ENCODE measurements at places on chromosomes 4 and X.

GRCh38 chr4:134668237-134668636, 466.6 kb upstream of the PABPC4L start:
- no peak for DNase-seq

GRCh38 chr4:24794916-24795665, at the start of gene SOD3:
SOD3 (plus strand) TSS chr4:24795573; CDS start chr4:24799522, 3,949 bp downstream.
- DNase-seq, result no peak

DNA sequence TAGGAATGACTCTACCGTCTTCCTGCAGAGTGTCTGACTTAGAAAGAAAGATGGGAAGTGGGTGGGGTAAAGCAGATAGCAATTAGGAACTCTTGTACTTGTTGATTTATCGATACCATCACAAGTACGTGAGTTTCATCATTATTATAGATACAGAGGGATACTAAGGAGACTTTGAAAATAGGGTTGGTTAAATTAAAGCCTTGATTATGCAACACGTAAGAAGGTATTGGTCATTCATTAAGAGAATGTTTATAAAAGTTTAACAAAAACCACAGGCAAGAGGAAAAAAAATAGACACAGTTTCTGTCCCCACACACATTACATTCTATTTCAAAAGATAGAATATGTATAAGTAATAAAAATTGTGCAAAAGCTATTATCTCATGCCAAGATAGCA, 65.9 kb upstream of the UGT2B7 start:
- no peak for DNase-seq

- DNase-seq, result no peak
Observed at GRCh38 chr4:98222306-98222705, 38.9 kb upstream of the RAP1GDS1 start.

DNA sequence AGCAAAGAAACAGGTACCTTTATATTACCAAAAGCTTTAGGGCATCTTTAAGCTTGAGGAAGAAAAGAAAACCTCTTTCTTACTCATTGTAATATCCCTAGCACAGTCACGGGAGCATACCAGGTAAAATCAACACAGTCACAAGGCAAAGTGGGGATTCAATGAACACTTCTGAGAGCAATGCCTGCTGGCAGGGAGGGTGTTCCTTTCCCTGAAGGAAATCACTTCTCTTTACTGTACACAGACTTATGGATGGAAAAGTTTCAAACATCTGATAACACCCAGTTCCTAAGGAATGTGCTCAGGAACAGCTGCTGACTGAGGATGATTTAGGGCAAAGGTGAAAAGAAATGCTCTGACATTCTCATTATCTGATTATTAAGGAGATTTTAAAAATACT, 94.8 kb downstream of the MAML3 start:
- DNase-seq, result no peak

GRCh38 chr4:153438916-153439756, 27.0 kb upstream of the TMEM131L start:
- DNase-seq, result peak; percentile 28

GRCh38 chr4:26425953-26426352, 64.3 kb downstream of the CCKAR start:
- DNase-seq, result no peak

DNA sequence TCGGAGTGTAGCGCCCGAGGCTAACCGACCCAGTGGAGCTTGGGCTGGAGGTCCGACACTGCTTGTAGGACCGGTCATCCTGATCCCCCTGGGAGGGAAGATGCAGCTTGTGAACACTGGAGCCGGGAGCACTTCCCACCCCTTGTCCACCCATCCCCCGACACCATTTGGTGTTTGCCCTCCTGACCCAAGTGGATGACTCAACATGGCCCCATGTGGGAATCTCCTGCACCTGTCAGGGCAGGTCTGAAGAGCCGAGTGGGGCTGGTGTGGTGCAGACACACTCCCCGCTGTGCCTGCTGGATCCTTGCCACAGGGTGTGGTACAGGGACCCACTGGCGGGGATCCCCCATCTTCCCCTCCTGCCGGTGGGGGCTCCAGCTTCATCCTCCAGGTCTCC, 90.0 kb upstream of the AFAP1 start:
- no peak for DNase-seq

- DNase-seq, result no peak
Observed at GRCh38 chr4:53234669-53235068, 131.2 kb downstream of the SCFD2 start.

DNA sequence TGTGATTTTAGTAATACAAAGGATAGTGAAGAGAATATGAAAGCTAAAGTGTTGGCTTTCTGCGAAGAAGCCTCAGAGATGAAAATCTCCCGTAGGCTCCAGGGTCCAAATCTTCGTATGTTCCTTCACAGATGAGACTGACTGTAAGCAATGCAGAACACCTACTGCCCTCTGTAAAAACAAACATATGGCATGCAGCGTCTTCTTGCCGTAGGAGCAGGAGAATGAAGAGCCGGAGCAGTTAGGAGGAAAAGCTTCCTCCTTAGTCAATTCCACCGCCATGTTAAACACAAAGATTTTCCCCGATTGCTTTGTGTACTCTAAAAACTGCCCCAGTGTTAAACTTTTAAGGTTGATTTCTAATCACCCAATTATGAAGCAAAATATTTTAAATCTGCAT, 22.5 kb downstream of the RWDD4 start:
- DNase-seq, result no peak

GRCh38 chr4:2093265-2093664, 34.1 kb downstream of the NAT8L start:
- DNase-seq, result no peak

DNA sequence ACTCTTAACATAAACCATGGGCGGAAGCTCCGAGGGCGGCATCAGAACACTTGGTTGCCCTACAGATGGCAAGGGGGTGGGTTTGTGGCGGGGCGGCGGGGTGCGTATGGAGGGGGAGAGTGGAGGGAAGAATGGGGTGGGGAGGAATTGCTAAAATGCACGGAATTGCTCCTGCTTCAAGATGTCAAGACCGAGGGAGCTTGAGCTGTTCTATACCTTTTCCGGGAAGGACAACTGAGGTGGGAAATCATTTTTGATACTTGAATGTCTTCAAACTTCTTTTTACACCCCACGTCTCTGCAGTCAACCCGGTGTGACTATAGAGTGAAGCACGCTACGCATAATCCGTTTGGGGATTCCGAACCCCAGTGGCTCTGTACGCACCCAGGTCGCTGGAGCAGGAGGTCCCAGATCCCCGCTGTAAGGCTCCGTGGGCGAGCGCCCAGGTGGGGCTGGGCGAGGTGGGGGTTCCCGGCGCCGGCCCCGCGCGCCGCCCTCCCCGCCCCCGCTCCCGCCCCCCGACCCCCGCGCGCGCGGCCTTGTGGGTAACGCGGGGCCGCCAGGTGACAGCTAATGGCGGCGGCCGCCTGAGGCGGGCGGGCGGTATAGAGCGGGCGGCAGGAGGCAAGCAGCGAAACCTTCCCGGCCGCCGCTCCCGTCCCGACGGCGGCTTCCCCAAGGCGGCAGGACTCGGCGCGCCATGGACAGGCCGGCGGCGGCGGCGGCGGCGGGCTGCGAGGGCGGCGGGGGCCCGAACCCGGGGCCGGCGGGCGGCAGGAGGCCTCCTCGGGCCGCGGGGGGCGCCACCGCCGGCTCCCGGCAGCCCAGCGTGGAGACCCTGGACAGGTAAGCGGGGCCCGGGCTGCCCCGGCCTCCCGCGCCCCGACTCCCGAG, at the start of gene MTMR1:
Gene MTMR1 (plus strand): TSS at position 566 of the 894 bp plus-strand sequence. CDS start 135 bp downstream, at position 701.
- DNase-seq, result peak; percentile 41

- no peak for DNase-seq
Observed at GRCh38 chr4:116878280-116878679, 207.1 kb downstream of the TRAM1L1 start.

DNA sequence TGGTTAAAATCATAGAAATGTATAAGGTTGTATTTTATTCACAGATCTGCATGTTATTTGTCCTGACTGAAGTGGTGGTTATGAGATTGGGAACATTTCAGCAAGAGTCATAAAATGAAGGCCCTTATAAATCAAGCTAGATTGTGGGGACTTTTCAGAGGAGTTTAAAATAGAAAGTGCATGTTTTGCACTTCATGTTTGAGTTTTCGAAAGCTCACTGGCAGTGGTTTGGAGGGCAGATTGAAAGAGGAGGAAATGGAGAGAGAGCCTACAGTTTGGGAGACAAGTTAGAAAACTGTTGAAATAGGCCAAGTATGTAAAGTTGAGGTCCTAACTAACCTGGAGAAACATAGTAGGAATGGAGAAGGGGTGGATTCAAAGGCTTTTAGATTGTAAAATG, 124.9 kb downstream of the KDM6A start:
- DNase-seq, result no peak

GRCh38 chrX:135403374-135403773, 18.4 kb upstream of the SMIM10L2A start:
- no peak for DNase-seq

DNA sequence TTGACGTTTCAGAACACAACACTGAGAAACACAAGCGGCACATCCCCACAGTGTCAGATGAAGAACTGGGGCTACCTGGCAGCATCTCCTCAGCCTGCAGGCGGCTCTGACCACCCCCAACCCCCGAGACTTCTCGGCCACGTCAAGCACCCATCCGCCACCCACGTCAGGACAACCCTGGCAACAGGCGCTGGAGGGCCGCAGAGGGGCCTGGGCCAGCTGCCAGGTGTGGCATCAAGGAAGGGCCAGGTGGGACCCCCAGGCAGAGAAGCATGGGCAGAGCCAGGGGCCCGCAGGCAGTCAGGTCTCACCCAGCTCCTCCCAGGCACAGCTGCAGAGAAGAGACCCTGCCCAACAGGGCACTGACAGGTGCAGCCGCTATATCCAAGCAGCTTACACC, 22.3 kb downstream of the GAK start:
- DNase-seq, result no peak

DNA sequence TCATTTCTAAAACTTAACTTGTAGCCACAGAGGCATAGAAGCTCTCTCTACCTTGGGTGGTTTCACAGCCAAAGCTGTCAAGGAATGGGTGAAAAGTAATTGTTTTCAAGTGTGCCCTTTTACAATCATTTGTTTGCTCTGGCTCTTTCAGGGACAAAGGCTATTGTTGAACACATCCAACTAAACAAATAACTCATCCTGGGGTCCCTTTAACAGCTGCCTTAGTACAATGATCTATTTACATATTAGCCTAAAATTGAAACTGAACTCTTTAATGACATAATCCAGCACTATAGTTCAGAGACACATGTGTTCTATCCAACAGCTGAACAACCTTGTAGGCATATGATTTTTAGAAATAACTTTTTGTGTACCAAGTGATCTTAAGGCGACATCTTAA, 3.7 kb downstream of the HHIP start:
- DNase-seq, result no peak

DNA sequence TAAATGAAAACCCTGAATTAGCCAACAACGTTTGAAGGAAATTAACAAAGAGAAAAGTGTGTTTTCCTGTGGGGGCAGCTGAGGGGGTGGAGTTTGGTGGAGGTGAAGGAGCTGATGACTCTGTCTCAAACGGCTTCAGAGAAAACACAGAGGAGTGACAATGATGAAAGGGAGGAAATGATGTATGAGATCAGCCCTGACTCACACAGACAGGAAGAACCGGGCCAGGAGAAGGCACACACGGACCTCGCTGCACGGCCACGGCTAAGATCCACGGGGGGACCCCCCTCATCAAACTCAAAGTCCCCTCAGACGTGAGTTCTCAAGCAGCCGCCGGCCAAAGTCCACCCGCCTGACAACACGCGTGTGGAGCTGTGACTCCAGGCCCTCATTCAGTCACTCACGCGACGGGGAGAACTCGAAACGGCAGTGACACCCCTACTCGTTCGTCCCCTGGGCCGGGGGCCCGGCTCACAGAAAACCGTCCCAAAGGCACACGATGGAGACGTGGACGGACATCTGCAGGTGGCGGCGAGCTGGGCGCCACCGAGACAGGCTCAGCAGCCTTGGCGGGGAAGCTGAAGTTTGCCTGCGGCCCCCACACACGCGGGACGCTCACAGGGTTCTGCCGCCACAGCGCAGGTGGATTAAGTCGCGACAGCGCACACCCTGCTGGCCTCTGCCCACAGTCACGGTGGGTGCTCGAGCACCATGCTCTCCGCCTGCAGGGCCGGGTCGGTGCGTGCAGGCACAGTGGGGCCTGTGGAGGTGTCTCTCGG, 28.8 kb downstream of the PPP2R3B start:
- DNase-seq, result peak; percentile 40

DNA sequence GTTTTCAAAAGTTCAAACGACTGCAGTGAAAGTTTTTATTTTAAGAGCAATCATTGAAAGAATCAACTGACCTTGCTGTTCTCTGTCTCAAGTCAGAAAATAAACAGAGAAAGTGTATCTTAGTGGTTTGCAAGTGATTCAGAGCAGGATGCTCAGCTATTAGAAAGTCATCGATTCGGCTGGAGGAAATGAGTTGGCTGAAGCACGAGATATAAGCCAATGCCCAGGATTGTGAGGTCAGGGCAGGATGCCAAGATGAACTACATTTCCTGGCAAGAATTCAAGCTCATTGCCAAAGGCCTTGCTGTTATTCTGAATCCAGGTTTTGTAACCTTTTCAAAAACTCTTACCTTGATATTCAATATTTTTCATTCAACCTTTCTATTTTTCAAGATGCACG, 541.4 kb upstream of the BOD1L1 start:
- DNase-seq, result no peak

- DNase-seq, result no peak
Observed at GRCh38 chrX:148574237-148574973, 74.0 kb downstream of the AFF2 start.

DNA sequence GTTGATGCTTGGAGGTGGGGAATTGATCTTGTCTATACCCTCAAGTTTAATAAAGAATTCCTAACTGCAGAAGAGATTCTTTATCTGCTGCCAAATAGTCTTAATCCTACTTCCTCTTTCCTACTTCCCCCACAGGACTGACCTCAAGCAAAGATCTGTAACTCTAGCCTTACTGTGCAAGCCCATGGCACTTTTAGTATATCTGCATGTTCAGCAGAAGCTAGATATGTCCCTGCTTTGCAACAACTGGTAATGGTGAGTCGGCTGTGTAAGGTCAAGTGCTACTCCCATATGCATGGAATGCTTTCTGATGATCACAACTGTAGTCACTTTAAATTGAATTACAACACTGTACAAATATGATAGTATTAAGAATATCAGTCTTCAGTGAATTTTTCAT, 26.3 kb upstream of the PDS5A start:
- DNase-seq, result no peak

GRCh38 chrX:19017271-19017670, 33.4 kb upstream of the PHKA2 start:
- no peak for DNase-seq

- DNase-seq, result no peak
Observed at GRCh38 chrX:38879631-38880220, 78.5 kb downstream of the MID1IP1 start.

- DNase-seq, result no peak
Observed at GRCh38 chr4:125735102-125735501, 420.3 kb downstream of the FAT4 start.

Data from activated CD4-positive, alpha-beta T cell treated with anti-CD3 and anti-CD28 coated beads, Interleukin-2, amount 50 U/mL, for 48 hours (primary cell).